ENCODE measurements at places on chromosomes 16 and 17.

- no peak for DNase-seq
Observed at GRCh38 chr17:41683441-41684007, 5.2 kb upstream of the EIF1 start.

DNA sequence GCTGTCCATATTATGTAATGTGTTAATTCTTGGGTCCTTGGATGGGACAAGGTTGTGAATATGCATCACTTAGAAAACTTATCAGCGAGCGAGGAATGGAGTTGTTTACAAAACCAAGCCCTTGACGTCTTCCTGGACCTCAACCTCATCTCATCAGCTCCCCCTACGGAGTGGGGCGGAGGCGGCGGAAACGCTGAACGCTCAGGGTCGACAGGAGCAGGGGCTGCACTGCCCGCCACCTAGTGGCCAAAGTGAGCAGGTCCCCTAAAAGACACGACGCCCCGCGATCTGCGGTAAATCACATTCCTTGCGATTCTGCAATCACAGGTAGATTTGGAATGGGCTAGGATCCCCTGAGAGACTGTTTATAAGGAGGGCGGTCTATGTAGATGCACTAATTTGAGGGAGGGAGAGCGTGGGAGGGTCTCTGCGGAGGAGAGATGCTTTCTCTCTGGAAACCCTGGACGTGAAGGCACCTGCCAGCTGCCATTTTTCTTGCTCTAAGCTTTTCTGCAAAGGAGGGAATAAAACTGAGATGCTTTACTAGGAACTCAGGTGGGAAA, 5.4 kb upstream of the ICAM2 start:
- DNase-seq = peak; percentile 75

DNA sequence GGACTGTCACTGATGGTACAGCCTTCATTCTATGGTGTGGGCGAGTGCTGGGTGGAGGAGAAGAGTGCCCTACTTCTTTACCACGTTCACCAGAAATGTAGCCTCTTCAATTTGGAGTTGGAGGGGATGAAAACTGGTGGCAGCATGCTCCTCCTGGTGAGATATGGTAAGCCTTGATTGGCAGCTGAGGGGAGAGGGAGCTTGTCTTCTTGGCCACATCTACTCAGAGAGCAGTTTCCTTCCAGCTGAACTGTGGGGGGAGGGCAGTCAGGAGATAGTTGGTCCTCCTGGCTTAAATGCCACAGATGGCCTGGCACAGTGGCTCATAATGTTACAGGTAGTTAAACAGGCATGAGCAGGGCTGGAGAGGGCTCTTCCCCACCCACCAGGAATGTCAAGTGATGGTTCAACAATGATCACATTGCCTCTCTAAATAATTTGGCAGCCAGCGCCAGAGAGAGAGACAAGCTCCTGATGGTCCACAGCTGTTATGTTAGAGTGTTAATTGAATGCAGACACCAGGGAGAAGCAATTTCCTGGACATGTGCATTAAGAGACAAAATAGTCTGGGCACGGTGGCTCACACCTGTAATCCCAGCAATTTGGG, 9.0 kb upstream of the MAPK3 start:
- DNase-seq = no peak

DNA sequence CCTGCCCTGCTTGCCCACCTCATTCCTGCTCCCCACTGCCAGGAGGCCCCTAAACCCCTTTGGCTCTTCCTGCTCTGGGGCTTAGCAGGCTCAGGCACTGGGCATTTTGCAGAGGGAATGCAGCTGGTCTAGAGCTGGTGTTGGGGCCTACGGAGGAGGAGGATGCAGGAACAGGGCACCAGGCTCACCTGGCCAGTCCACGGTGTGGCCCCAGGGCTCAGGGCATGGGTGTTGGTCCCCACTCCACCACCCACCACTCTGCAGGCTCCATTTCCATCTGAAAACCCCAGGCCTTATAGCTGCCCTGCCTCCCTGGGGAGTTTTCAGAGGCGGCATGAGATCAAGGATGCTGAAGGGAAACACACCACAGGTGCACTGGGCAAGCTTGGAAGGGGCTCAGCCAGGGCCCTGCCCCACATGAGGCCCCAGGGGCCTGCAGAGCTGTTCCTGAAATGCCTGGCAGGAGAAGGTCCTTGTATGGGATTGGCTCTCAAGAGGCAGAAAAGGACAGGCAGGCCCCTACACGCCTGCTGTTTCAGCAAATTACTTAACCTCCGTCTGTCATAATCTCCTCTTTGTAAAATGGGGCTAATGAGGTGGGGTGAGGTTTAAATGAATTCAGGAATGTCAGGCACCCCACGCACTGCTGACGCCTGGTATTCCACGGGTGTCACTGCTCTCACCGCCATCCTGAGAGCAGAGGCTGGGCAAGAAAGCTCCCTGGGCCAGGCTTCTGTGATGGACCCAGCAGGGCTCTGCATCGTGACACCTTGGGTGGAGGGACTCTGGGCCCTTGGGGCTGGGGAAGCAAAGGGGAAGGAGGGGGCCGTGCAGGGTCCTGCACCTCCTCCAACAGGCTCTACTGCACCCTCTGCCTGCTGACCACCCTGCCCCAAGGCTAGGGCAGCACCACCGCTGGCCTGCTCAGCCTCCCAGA, 9.3 kb downstream of the SLC47A2 start:
- no peak for DNase-seq

GRCh38 chr17:40312131-40312731, 3.3 kb downstream of the RARA start:
- DNase-seq = no peak

DNA sequence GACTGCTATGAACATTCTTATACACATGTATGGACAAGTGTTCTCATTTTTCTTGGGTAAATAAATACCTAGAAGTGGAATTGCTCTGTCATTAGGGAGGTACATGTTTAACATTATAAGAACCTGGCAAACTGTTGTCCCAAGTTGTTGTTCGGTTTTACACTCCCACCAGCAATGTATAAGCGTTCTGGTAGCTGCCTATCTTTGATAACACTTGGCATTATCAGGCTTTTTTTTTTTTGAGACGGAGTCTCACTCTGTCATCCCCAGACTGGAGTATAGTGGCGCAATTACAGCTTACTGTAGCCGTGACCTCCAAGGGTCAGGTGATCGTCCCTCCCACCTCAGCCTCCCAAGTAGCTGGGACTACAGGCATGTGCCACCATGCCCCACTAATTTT, 16.3 kb downstream of the ATAD5 start:
- DNase-seq = no peak

DNA sequence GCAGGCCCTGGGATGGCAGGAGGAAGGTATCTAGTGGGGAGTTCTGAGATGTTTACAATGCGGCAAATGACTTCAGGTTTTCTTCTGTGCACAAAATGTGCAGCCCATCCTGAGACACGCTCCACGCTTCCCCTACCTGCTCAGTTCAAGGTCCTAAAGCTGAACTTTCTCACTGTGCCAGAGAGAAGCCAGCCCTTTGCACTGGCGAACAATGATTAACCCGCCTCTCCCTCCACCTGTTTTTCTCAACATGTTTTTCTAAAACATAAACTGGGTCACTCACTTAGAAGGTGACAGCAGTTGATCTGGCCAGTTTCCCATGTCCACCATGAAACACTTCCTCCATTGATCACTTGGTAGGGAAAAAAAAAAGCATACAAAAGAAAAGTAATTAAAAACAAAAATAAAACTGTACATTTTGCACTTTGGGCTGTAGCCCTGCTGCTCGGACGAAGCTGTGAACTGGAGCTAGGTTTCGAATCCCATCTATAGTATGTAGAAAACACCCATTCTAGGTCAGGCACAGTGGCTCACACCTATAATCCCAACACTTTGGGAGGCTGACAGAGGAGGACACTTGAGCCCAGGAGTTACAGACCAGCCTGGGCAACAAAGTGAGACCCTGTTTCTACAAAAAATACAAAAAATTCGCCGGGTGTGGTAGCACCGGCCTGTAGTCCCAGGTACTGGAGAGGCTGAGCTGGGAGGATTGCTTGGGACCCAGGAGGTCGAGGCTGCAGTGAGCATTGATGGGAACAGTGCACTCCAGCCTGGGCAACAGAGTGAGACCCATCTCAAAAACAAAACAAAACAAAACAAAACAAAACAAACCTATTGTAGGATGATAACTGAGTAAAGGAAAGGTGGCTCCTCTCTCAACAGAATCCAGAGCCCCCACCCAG, 6.1 kb upstream of the G6PC1 start:
- no peak for DNase-seq

- no peak for DNase-seq
Observed at GRCh38 chr16:15907863-15908478, 19.6 kb upstream of the CEP20 start.

GRCh38 chr16:50079397-50080140, 13.8 kb downstream of the HEATR3 start:
- no peak for DNase-seq
